ENCODE measurements at places on chromosomes 1 and 21.
A peak's percentile ranks its signal among the peaks of the same experiment; 100 is the strongest.

DNA sequence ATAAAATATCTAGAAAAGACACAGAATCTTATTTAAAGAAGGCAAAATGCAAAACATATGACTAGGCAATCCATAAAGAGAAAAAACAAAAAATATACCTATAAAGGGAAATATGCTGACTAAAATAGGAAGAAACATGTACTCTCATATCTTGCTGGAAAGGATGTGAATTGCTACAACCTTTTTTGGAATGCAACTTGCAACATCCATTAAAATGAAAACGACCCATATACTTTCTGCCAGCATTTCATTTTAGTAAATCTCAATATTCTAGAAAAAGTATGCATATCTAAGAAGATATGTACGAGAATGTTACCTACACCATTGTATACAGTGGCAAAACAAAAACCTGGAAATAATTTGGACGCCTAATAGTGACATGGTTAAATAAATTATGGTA is 56.6 kb downstream of the EDEM3 start:
- DNase-seq, result no peak

- no peak for DNase-seq
These were observed 7.6 kb upstream of the PIK3C2B start for GRCh38 chr1:204502241-204502640.

GRCh38 chr1:9711466-9712020 is 60.0 kb downstream of the PIK3CD start:
- DNase-seq, result no peak

GRCh38 chr1:214740471-214740870 is 137.5 kb downstream of the CENPF start:
- no peak for DNase-seq

DNA sequence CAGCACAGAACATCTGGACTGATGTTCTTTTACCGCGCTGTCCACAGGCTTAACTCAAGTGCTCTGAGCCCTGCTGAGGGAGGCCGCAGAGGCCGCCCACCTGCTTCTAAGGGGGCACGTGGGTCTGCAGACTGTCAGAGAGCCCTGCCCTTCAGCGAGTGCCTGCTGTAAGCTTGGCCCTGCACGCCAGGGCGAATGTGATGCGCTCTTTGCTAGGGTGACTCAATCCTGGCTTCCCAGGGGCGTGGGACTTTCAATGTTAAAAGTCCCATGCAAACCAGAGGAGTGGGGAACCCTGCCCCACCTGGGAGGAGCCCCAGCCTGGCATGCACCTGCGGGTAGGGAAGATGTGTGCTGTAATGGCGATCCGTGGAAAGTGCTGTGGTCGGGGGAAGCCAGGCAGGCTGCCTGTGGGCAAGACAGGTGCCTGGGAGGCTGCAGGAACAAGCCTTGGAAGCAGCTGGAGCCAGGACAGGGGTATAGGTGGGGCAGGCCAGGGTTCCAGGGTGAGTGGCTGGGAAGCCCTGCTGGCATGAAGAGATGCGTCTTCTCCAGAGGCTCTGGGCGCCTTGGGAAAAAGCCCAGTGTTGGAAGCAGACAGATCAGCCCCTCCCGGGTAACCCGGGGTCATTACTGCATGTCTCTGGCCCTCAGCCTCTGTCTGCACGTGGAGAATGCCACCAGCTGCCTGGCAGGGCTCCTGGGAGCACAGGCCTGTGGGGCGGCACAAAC is 594 bp upstream of the PANK4 start:
- DNase-seq, result peak; percentile 59

DNA sequence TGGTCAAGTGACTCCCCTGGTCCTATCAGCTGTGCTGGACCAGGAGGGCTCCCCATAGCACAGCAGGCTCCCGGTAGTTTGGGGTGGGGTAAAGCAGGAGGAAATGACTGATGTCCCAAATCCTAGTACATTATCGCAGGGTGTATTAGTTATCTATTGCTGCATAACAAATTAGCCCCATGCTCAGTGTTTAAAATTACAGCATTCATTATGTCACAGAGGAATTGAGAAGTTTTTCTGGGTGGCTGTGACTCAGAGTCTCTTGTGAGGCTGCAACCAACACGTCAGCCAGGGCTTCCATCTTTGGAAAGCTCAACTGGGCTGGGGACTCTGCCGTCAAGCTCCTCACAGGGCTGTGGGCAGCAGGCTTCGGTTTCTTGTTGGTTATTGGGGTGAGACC is 34.3 kb upstream of the LAPTM5 start:
- no peak for DNase-seq

DNA sequence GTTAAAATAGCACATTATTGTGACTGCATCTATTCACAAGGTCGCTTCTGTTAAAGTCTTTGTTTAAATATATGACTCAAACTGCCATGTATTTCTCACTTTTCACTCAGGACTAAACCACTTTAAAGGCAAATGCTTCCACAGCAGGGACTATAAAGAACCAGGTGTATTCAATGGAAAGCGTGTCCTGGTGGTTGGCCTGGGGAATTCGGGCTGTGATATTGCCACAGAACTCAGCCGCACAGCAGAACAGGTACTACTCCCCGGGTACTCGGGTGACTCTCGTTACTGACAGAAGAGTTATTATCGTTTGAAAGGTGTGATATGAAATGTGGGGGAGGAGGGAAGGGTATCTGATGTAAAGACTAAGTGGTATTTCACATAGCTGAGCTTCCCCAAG is 17.3 kb downstream of the FMO3 start:
- DNase-seq, result no peak

Measured in foreskin melanocyte (primary cell).